Neural crest cell (in vitro differentiated cells): ENCODE measurements at places on chromosomes 12 and 14. TPM values are rescaled to one million over a fixed set of nuclear protein-coding genes. Genes with fewer than 3 reads are reported as not detected.

DNA sequence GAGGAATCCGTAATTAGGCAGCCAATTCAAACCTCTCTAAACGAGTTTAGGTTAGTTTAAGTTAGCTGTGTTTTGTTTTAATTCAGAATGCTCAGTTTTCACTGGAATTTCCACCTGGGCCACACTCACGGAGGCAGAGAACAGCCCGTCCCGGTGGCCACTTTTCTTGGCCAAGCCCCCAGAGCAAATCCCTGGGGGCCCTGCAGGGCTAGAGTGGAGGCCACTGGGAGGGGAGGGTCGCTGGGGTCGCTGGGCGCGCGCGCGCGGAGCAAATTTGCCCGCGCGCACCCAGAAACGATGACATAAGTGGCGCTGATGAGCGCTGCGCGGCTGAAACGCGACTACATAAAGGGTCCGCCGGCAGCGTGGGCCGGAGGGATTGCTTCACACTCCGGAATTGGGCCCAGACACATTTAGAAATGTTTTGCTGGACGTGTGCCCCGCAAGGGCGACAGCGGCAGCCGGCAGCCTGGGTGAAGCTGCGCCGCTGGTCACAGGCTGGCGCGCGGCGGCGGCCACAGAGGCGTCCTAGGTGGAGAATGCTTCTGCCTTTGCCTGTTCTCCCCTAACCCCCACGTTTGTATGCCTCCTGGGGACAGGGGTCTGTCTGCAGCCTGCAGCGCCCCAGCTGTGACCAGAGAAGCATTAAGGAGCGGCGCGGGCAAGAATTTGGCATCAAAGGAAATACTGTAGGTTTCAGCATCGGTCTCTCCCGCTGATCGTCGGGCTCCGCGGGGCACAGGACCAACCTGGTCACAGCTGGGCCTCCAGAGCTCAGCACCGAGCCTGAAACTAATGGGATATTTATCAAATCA, 37.9 kb upstream of the TBX5 start:
- H3K27me3 ChIP-seq, result peaks cover 100% of the 10 kb centered on the region
- no peak overlapping the region for H3K4me3 ChIP-seq
- no peaks in the 10 kb centered on the region for H3K4me1 ChIP-seq
- no peak overlapping the region for H3K27ac ChIP-seq
- H3K36me3 ChIP-seq, result no peaks in the 10 kb centered on the region
- DNase-seq, result no peak

DNA sequence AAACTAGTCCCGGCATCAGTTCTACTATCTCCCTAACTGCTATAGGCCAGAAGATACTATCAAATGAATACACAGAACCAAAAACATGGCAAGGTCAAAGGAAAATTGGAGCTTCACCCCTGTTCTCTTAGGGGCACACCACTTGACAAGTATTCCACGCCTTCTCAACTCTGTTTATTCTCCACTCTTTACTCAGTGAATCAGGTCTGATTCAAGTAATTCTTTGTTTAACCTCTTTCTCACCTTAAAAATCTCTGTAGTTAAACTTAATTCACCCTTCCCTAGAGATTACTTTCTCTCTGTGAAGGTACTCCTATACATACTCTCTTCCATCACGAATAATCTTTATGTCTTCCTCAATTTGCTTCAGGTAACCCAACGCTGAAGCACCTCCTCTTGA, 248.9 kb downstream of the MED13L start:
- H3K27ac ChIP-seq, result no peak overlapping the region
- no peak for DNase-seq
- peaks cover 5% of the 10 kb centered on the region for H3K36me3 ChIP-seq
- H3K4me3 ChIP-seq, result no peak overlapping the region
- peaks cover 8% of the 10 kb centered on the region for H3K4me1 ChIP-seq

DNA sequence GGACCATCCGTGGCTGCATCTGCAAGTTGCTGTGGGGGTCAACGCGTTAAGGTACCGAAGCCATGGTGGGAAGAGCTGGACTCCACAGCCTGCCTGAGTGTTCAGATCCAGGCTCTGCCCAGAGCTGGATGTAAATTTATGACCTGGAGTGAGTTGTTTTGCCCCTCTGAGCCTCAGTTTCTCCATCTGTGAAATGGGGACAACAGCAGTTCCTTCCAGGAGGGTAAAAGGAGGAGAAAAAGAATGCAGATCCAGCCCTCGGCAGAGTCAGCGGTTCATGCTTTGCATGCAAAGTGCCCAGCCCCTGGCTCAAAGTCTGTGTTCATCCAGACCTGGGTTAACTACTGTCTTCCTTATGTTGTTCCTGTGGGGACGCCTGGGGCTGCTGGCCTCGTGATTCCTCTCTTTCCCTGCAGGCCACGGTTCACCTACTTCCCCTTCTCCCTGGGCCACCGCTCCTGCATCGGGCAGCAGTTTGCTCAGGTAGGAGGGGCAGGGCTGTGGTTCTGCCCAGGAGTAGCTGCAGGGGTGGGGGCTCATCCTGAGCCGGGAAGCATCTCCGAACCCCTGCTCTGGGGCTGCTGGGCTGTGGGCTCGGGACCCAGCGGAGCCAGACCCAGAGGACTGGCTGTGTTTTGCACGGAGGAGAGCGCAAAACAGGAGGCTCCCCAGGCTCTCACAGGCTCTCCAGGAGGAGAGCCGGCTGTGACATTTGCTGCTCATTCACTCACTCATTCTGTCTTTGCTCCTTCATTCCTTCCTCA, 41.9 kb downstream of the CYP46A1 start:
- no peaks in the 10 kb centered on the region for H3K4me1 ChIP-seq
- no peak overlapping the region for H3K27ac ChIP-seq
- H3K27me3 ChIP-seq, result no peaks in the 10 kb centered on the region
- DNase-seq, result no peak
- H3K4me3 ChIP-seq, result no peak overlapping the region
- no peaks in the 10 kb centered on the region for H3K36me3 ChIP-seq

DNA sequence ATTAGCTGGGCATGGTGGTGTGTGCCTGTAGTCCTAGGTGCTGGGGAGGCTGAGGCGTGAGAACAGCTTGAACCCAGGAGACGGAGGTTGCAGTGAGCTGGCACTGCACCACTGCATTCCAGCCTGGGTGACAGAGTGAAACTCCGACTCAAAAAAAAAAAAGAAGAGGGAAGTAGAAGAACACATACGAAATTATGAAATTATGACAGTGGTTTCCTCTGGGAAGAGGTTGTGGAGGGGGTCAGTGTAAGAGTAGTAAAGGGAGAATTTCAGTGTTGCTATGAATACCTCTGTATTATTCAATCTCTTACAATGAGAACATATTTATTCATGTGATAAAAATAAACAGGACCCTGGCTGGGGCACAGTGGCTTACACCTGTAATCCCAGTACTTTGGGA, 24.7 kb upstream of the CSRNP2 start:
- no peak for DNase-seq
- H3K27ac ChIP-seq, result no peak overlapping the region
- no peaks in the 10 kb centered on the region for H3K27me3 ChIP-seq
- H3K4me3 ChIP-seq, result no peak overlapping the region
- H3K36me3 ChIP-seq, result peaks cover 3% of the 10 kb centered on the region

- no peak for DNase-seq
- peaks cover 7% of the 10 kb centered on the region for H3K36me3 ChIP-seq
- H3K4me1 ChIP-seq, result peaks cover 13% of the 10 kb centered on the region
- H3K27me3 ChIP-seq, result no peaks in the 10 kb centered on the region
- no peak overlapping the region for H3K4me3 ChIP-seq
These were observed 27.2 kb downstream of the FBXO34 start for GRCh38 chr14:55298500-55298822.

- no peak overlapping the region for H3K4me3 ChIP-seq
- DNase-seq, result no peak
- H3K36me3 ChIP-seq, result peaks cover 4% of the 10 kb centered on the region
- no peaks in the 10 kb centered on the region for H3K4me1 ChIP-seq
- H3K27me3 ChIP-seq, result no peaks in the 10 kb centered on the region
These were observed 624.2 kb downstream of the DIO2 start for GRCh38 chr14:79586989-79587598.

DNA sequence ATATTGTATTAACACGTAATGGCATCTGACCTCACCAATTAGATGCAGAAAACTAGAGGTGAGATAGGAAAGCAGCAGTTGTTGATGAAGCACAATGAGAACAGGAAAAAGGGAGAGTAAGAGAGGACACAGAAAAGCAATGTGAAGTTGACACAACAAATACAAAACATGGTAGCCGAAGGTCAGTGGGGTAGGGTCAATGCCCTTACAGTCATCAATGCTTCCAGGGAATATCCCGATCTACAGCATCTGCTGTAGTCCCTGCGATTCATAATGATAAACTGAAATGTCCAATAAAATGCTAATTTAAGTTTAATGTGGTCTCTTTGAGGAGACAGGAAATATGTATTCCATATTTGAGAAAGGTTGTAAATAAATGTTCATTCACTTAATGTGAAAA, 2.9 kb upstream of the COL2A1 start:
- no peak overlapping the region for H3K4me3 ChIP-seq
- no peak for DNase-seq
- no peak overlapping the region for H3K27ac ChIP-seq
- H3K27me3 ChIP-seq, result peaks cover 68% of the 10 kb centered on the region

GRCh38 chr12:43795716-43796280, 10.3 kb downstream of the TWF1 start:
- H3K4me3 ChIP-seq, result no peak overlapping the region
- H3K27ac ChIP-seq, result no peak overlapping the region
- no peaks in the 10 kb centered on the region for H3K4me1 ChIP-seq
- DNase-seq, result no peak

The B3GNT4 gene
- total RNA-seq, result 0.19 and 0.41 TPM in 2 replicates

The SMCO2 gene
- total RNA-seq, result not detected in 2 replicates

The RASSF9 gene
- not detected in 2 replicates for total RNA-seq

The ZDHHC22 gene
- 5.6 and 5.9 TPM in 2 replicates for total RNA-seq

The NOS1 gene
- 0.07 and 0.16 TPM in 2 replicates for total RNA-seq

The ABHD4 gene
- total RNA-seq, result 11.2 and 11.6 TPM in 2 replicates

The MTERF2 gene
- 17.6 and 20.4 TPM in 2 replicates for total RNA-seq
